NCI-H524 treated with DMSO at 0.1 percent for 48 hours (cell line): ENCODE measurements at places on chromosomes 16 and 17.

- no peak for DNase-seq
These were observed 108.5 kb upstream of the RCVRN start for GRCh38 chr17:10013365-10014112.

DNA sequence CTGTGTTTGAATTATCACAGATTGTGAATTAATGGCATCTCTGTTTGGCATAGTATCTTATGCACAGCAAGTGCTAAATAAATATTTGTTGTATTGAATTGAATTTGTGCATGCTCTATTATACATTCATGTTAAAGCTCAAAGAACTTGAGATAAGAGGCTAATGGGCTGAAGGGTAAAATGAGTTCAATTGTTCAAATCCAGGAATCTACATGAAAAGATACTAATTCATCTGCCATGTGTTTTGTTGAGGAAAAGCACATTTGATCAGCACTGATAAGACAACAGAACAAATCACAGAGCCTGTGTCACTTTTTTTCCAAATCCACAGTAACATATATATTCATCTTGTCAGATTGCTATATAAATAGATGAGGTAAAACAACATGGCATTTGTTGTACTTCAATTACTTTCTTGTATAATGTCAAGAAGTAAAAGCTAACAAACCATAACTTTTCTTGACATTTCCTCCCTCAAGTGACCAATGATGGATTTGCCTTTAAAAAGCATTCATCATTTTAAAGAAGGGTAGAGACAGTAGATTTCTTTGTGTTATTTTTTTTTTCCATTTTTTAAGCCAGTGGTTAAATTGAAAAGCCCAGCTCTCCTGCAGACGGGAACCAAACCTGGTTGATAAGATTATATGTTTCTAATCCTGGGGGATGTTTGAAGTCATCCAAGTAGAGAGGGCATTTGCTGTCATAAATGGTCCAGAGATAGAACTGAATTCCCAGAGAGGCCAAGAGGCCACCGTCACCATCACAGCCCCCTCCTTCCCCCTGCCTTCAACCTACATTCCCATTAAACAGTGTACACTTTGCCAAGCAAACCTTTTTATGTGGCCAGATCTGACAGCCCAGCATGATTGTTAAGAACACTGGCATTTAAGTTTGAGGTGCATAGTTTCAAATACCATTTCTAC, 123.0 kb downstream of the CHD9NB start:
- DNase-seq, result no peak

- DNase-seq, result no peak
These were observed 508.8 kb upstream of the CDH8 start for GRCh38 chr16:62545039-62545438.

DNA sequence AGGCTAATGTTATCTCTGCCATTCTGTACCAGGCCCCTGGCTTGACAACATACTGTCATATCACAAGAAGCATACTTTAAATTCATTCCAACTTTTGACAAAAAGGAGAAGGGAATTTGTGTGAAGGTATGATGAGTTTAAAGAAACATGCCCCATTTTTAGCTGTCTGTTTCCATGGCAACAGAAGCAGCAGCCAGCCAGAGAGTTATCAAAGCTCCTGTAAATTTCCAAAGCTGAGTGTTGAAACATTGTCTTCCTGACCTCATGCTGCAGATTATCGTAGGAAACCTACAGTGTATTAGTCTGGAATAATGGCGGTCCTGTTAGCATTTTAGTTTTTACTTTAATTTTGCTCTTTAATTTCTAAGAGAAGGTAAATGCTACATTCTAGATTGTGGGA, 124.9 kb downstream of the MRTFB start:
- DNase-seq, result no peak

GRCh38 chr17:40646791-40647623, 611 bp downstream of the SMARCE1 start:
- DNase-seq, result no peak
